ENCODE measurements at places on chromosomes 13 and 19.
A peak's percentile ranks its signal among the peaks of the same experiment; 100 is the strongest.

- no peak for DNase-seq
Observed at GRCh38 chr19:33864311-33864850, 67.7 kb downstream of the KCTD15 start.

DNA sequence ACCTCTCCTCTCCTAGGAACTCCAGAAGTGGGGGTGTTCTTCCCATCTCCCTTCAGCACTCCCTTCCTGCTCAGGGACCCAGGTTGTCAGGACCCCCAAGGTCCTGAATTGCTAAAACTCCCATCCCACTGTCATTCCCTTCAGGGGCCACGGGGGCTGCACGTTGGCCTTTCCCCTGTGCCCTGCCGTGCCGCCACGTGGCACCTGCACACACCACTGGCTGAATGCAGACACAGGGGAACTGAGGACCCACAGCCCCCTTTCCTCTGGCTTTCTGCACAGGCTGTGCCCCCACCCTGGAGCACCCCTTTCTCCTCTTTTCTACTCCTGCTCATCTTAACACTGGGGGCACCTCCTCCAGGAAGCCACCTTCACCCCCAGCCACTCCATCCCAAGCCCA is 9.0 kb downstream of the SHANK1 start:
- DNase-seq = no peak

GRCh38 chr13:49110122-49110912 is 109.8 kb upstream of the MLNR start:
- DNase-seq = peak; percentile 59

GRCh38 chr13:70125693-70126092 is 17.4 kb upstream of the KLHL1 start:
- DNase-seq = no peak

DNA sequence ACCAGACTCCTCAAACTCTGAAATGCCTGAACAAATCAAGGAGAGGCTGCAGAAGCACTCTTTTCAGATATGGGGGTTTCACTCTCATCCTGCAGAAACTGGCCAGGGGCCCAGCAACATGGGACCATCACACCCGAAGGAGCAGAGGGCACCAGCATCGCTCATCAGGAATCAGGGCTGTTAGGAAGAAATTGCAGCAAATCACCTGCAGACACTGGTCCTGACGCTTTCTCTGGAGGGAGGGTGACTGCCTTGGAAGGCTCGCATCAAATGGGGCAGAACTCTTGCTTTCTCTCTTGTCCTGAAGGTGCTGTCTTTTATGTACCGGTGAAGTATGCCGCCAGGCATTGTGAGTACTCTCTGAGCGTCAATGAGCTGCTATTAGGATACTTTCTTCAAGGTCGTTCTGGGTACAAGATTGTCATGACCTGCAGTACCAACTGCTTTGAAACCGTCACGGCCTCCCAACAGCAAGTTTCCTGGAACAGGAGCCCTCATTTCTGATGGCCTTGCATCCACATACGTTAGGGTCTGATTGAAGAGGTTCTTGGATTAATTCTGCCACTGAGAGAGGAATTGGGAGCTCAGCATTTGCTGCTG is 155.7 kb upstream of the SOX1 start:
- DNase-seq = no peak

DNA sequence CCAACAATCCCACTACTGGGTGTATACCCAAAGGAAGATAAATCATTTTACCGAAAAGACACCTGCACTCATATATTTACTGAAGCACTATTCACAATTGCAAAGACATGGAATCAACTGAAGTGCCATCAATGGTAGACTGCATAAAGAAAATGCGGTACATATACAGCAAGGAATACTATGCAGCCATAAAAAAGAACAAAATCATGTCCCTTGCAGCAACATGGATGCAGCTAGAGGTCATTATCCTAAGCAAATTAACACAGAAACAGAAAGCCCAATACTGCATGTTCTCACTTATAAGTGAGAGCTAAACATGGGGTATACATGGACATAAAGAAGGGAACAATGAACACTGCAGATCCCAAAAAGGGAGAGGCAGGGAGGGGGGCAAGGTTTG is 2.7 kb upstream of the ZNF507 start:
- no peak for DNase-seq

DNA sequence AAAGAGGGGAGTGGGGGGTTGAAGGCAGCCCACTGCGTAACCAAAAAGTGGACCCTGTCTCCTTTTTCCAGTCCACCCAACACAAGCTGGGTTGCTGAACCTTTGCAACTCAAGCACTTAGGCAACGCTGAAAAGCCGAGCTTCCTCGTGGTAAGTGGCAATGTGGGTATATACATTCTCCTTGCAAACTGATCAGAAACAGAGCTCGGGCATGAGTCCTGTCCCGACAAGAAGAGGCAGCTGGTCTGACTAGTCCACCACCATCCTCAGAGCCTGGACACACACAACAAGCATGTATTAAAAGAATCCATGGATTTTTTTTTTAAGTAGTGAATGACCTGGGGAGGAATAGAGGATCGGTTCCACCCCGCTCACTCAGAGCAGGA is 240.6 kb upstream of the ZNF507 start:
- DNase-seq = no peak

GRCh38 chr19:11020982-11021759 is 60.3 kb downstream of the SMARCA4 start:
- DNase-seq = no peak

GRCh38 chr19:12986726-12987125 is 8.5 kb upstream of the NFIX start:
- DNase-seq = no peak
